ENCODE measurements at places on chromosomes 2 and 18.

DNA sequence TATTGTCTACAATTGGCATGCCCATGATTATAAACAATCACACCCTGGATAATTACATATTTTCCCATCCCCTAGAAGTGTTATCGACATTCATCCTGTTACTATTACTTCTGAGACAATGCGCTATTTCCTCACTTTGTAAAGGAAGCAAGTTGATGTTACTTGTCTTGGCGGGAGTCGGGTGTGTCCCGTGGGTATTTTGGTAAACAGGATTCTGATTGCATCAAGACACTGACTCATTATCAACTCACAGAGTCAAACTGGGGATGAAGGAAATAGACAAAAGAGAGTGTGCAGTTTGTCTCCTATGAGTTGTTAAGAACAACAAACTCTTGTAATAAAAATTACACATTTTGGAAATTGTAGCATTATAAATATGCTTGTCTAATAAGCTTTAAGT lies 142.7 kb downstream of the GALR1 start:
- no peak for DNase-seq

DNA sequence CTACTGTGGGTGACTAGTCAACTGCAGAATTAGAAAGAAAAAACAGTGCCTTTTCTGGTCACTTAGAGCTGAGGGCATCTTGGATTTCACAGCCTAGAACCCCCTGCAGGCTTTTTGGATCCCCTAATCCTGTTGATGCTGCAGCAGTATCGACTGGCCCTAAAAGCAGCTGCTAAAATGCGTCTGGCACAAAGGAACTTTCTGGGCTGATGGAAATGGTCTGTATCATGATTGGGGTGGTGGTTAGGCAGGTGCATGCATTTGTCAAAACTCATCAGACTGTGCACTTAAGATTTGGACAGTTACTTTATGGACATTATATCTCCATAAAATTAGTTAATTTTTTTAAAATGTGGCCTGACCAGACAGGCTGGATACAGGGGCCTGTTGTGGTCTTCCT lies 149.8 kb downstream of the KLHL29 start:
- DNase-seq = no peak

DNA sequence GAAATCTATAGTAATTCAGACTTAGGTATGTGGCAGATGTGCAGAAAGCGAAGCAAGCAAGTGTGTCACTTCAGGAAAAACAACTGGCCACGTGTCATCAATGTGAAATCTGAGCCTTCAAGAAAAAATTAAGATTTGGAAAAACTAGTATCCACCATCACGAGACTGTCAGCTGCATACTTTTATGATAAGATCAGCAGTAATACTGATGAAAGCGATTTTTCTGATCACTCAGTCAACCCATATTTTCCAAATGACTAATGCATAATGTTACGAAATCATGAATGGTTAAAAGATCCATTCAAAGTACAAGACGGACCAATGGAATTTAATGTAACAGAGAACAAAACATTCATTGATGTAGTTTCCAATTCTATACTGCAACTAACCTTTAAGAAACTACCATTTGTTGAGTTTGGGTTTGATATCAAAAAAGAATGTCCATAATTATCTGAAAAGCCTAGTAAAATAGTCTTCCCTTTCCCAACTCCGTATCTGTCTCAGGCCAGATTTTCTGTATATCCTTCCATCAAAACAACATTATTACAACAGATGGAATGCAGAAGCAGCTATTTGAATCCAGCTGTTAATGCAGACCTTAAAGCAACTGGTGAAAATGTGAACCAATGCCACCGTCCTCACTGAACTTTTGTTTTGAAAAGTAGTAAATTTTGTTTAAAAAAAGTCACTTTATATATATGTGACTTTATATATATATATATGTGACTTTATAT lies 17.0 kb upstream of the BCL2 start:
- DNase-seq = no peak

- DNase-seq = no peak
Observed at GRCh38 chr18:27707201-27707600, 469.7 kb downstream of the CDH2 start.

DNA sequence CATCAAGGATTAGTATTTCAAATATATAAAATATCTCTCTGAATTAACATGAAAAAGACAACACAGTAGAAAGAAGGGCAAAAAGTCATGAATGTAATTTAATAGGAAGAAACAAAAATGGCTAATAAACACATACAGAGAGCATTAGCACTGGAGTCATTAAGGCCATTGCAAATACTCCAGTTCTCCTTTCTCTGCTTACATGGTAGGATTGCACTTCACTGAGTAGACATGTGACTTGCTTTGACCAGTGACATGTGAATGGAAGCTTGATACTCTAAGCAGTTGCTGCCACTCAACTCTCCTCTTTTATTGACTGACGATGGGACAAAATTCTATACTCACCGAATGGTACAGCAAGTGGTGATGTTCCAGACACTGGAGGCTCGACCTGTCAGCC lies 153.9 kb upstream of the LGALSL start:
- DNase-seq = no peak

GRCh38 chr2:195049372-195050031 lies 607.5 kb upstream of the SLC39A10 start:
- DNase-seq = no peak

- peak; percentile 28 for DNase-seq
Observed at GRCh38 chr18:75247611-75248421, 37.2 kb downstream of the TSHZ1 start.

DNA sequence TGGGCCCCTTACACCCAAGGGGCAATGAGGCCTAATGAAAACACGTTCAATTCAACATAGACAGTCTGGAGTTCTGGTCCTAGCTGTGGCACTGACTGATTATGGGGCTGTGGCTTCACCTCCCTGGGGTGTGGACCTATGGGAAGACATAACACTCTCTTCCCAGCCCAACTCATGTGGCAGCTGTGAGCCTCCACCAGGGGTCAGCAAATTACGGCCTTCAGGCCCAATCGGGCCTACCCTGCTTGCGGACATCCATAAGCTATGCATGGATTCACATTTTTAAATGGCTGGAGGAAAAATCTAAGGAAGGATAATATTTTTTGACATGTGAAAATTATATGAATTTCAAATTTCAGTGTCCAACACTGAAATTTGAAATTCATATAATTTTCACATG lies 101.3 kb downstream of the LOXHD1 start:
- DNase-seq = peak; percentile 48

- DNase-seq = no peak
Observed at GRCh38 chr2:169862816-169863215, 35.6 kb downstream of the UBR3 start.

- no peak for DNase-seq
Observed at GRCh38 chr2:99974682-99975375, 167.6 kb downstream of the AFF3 start.

DNA sequence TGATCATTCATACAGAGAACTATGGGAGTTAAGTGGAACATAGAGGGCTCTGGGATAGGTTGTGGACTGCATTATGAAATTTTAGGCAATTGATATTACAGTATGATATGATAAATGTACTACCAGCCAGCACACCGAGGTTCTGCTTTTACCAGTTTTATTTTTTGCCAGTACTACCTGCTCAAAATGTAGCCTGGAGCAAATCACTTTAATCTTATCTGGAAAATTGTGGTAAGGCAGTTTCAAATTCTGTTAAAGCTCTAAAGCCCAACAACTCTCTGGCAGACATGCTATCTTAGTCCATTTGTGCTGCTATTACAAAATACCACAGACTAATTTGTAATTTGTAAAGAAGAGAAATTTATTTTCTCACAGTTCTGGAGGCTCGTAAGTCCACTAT lies 474.9 kb upstream of the CWC22 start:
- DNase-seq = no peak

GRCh38 chr18:62979900-62980299 lies 264.6 kb downstream of the PHLPP1 start:
- DNase-seq = no peak

- no peak for DNase-seq
Observed at GRCh38 chr2:3639015-3639630, 18.9 kb upstream of the ALLC start.

DNA sequence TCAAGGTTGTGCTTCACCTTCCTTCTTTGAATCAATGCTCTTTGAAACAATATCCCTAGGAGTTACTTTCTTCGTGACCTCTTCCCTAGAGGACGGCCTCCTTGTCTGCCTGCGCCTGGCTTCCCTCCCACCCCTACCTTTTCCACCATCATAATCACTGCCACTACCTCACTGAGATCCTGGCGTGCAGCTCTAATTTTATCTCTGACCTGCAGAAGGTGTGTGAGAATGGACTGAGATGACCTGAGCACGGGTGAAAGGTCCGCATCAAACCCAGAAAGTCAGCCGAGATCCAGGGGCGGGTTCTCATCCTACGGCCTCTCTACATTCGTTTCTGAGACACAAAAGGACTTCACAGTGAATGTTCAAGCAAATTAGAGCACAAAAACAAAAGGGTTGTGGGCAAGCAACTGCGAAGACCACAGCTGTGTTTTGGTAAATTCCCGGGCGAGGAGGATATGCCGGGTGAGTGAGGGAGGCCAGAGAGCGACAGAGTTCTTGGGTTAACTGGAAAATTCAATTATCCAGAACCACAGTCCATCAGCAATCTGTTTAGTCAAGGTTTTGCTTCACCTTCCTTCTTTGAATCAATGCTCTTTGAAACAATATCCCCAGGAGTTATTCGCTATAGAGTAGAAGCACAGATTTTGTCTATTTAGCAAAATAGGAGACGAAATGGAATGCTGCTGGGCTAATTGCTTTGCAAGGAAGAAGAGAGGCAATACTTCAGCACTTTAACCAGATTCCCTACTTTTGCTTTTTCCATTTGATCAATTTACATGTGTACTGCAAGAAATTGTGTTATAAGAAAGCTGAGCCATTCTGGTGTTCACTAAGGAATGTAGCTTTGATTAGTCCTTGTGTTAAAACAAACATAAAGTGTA lies 212.6 kb downstream of the ACKR3 start:
- DNase-seq = no peak

GRCh38 chr2:70960833-70961647 lies 17.4 kb upstream of the ANKRD53 start:
- DNase-seq = no peak

GRCh38 chr2:19843992-19844515 lies 57.7 kb downstream of the TTC32 start:
- no peak for DNase-seq

GRCh38 chr2:5877360-5877759 lies 185.2 kb downstream of the SOX11 start:
- DNase-seq = no peak

DNA sequence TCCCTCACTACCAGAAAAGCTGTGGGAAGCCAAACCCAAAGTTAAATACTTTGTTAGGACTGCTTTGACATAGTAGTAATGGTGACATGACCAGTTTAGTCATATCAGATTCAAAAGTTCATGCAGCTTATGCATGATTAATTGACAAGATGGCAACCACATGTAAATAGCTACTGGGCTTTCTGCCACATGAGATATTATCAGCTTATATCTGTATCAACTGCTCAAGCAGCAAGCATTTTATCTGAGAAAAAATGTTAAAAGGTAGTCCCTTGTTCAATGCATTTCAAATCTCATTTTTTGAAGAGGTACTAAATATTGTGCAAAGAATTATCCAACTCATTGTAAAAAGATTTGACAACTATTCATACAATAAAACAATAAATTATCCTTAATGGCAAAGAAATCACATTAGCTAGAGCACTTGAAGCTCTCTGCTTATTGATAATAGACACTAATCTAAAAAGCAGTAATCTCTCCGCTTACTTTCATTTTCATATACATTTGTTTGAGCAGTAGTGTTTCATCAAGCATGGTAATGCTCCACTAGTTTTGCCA lies 993.6 kb upstream of the NXPH2 start:
- no peak for DNase-seq

- peak; percentile 92 for DNase-seq
Observed at GRCh38 chr2:198913394-198914152, 544.2 kb downstream of the SATB2 start.

- DNase-seq = no peak
Observed at GRCh38 chr2:121722479-121722878, 14.2 kb downstream of the NIFK start.

GRCh38 chr2:25043241-25043867 lies 1.5 kb downstream of the EFR3B start:
- DNase-seq = peak; percentile 21

DNA sequence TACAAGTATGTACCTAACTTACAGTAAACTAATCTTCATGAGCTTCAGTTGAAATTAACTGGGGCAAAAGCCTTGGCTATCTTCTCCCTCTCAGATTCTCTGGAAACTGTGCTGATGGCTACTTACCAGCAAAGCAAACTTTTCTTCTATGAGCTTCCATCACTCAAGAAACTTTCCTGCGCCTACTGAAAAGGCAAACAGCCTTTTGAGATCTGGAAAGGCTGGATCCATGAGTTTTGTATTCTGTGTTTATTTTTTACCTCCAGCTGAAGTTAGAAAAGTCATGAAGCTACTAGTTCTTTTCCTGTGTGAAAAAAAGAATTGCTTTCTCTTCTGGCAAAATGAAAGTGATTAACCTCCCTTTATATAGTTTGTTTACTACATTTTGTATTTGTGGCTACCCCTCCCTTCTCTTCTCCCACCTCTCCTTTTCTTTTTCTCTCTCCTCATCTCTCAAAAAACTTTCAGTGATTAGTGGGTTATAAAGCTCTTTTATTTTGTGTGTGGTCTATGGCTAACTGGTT lies 49.2 kb upstream of the RNF152 start:
- DNase-seq = no peak

DNA sequence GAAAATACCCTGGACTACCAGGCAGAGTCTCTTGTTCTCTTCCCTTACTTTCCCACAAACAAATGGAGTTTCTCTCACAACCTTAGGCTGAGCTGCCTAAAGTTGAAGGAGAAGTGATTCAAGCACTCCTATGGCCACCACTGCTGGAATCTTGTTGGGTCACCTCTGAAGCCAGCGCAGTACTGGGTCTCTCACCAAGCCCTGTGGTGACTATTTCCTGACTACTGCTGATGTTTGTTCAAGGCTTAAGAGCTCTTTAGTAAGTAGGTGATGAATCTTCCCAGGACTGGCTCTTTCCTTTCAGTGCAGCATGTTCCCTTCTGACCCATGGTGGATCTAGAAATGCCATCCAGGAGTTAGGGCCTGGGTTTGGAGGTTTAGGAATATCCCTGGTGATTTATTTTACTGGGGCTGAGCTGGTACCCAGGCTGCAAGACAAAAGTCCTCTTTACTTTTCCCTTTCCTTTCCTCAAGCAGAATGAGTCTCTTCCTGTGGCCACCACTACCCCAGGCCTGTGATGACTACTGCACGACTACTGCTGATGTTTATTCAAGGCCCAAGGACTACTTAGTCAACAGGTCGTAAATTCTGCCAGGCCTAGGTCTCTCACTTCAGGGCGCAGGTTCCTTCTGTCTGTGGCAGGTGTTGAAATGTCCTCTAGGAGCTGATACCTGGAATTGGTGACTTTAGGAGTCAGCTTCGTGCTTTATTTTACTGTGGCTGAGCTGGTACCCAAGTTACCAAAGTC lies 121.8 kb downstream of the SLC4A10 start:
- no peak for DNase-seq

GRCh38 chr2:183459466-183459865 lies 335.2 kb downstream of the NUP35 start:
- no peak for DNase-seq

DNA sequence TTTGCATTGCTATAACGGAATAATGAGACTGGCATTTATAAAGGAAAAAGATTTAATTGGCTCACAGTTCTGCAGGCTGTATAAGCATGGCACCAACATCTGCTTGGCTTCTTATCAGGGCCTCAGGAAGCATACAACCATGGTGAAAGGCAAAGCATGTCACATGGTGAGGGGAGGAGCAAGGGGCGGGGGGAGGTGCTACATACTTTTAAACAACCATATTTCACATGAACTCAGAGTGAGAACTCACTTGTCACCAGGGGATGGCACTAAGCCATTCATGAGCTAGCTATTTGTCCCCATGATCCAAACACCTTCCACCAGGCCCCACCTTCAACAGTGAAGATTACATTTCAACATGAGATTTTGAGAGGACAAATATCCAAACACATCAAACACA lies 188.7 kb downstream of the MBD5 start:
- peak; percentile 6 for DNase-seq

Measured in GM12865 (cell line).